ENCODE measurements at places on chromosomes 16 and 17.

GRCh38 chr17:4040784-4041183 is 76.5 kb upstream of the ATP2A3 start:
- no peak for DNase-seq

- DNase-seq = no peak
Observed at GRCh38 chr17:80445726-80446110, 30.7 kb downstream of the NPTX1 start.

GRCh38 chr17:15171167-15172047 is 93.7 kb downstream of the PMP22 start:
- DNase-seq = peak; percentile 87

GRCh38 chr17:78383725-78384471 is 5.4 kb downstream of the PGS1 start:
- peak; percentile 99 for DNase-seq

DNA sequence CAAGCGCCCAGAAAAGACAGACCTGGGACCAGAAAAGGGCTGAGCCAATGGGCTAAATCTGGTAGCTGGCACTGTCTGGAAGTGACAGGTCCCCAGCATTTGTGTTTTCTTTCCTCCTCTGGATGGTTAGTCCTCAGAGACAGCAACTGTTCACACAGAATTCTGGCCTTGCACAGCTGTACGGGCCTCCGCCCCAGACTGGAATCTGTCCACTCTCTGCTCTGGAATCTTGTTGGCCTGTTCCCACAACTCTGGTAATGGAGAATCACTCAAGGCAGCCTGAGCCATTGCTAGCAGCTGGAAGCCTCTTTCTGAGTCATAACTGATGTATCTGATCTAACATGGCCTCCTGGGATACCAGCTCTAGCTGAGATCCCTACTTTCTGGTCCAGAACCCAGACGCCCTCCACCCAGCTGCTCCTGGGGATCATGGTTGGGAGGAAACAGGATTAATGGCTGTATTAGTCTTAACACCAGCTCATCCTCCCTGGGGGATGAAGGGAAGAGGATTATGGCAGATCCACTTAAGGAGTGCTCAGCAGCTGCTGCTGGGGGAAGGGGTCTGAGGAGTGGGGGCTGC is 9.1 kb downstream of the ZNF668 start:
- peak; percentile 99 for DNase-seq

Measured in GM23248 (cell line).